ENCODE measurements at places on chromosomes 1 and 21. TPM values are rescaled to one million over a fixed set of nuclear protein-coding genes. Genes with fewer than 3 reads are reported as not detected.

DNA sequence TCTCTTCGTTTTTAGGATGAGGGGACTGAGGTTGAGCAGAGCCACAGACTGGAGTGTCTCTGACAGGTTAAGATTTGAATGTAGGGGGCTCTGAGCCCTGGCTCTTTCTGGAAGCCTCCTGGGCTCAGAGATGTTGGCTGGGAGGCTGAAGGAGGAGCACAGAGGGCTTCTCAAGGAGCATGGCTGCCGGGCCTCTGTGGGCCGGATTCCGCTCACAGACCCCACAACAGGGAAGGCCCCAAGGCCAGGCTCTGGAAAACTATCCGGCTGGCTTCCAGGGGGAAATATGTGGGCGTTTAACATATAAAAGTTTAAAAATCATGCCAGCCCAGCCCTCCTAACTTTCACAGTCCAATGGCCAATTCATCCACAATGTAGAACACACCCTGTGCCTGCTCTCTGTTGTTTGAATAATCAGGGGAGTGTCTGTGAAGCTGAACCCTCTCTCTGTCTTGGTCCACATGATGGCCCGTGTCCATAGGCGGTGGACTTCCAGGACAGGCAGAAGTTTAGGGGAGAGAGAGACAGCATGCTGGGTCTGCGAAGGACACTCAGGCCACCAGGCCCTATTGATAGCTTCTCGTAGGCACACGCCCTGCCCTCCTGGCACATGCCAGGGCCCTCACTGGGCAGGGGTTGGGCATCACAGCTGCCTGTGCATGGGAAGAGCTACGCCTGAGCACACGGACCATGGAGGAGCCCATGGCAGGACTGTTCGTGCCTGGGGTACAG, 10.8 kb downstream of the OBSCN start:
- DNase-seq, result no peak

Gene CCDC185
- not detected for total RNA-seq

Gene PTPN7
- total RNA-seq, result not detected

DNA sequence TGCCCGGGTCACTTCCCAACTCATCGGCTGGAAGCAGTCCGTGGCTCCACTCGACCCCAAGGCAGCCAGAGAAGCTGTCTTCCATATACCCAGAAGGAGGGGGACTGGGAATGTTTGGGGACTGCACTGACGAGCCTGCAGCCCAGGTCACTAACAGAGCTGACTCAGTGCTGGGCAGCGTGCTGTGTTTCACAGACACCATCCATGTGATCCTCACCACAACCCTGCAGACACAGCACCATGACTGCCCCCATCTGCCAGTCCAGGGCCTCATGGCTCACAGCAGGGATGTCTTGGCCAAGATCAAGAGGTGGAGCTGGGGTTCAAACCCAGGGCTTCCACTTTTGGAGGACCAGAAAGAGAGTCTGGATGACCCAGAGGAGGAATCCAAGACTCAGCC, 67.9 kb downstream of the KLHDC7A start:
- DNase-seq, result no peak

GRCh38 chr21:44962403-44962966, 22.7 kb downstream of the SLX9 start:
- DNase-seq, result no peak

GRCh38 chr1:180540697-180541594, 17.8 kb upstream of the OVAAL start:
- DNase-seq, result peak; percentile 37

Gene PBX1
- 9.8 TPM for total RNA-seq

DNA sequence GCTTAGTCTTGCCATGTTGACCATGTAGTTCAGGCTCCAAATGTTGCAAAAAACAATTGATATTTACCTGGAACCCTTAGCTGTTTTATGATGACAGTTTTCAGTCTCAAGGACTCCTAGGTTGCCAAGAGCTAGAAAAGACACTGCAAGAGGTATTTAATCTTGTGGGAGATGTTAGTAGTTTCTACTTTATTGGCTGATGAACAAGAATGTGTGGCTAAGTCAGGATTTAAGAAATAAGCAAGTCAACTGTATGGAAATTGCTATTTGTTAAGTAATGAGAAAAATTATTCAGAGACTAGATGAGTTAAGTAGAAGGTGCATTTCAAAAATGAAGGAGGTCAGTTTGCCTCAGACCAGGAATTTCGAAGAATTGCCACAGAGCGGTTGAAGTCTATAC, 639.7 kb upstream of the USP24 start:
- DNase-seq, result no peak

Gene HES5
- 1.8 TPM for total RNA-seq

Gene NUAK2
- 4.8 TPM for total RNA-seq

DNA sequence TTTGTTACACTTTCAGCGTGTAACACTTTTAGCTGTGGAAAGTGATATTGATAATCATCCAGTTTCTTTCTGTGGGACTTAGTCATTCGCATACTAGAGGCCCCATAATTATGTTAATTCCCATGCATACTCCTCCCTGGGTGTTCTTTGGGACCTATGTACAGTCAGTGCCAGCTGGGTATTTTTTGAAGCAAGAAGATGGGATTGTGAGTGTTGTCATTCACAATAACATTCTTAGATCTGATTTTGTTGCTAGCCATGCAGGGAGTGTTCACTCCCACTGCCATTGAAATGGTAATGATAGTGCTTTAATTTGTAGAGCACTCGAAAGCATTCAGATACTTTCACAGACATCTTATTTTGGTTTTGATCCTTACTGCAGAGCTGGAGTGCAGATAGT, 11.6 kb downstream of the SARS1 start:
- DNase-seq, result no peak

- DNase-seq, result peak; percentile 81
Measured at GRCh38 chr1:234962340-234962989, 166.2 kb downstream of the TOMM20 start.

- DNase-seq, result no peak
Measured at GRCh38 chr1:232176222-232176621, 453.7 kb downstream of the SIPA1L2 start.

- DNase-seq, result peak; percentile 76
Measured at GRCh38 chr1:117631359-117632160, 25.7 kb downstream of the TENT5C start.

GRCh38 chr1:86195281-86195680, 38.7 kb upstream of the COL24A1 start:
- no peak for DNase-seq

GRCh38 chr1:27058966-27059669, 46.5 kb upstream of the TENT5B start:
- DNase-seq, result no peak

- no peak for DNase-seq
Measured at GRCh38 chr1:219041818-219042217, 131.9 kb upstream of the LYPLAL1 start.
